Spleen (tissue), 13 donors: ENCODE measurements at places on chromosomes 1 and 21. TPM values are rescaled to one million over a fixed set of nuclear protein-coding genes. Genes with fewer than 3 reads are reported as not detected.

DNA sequence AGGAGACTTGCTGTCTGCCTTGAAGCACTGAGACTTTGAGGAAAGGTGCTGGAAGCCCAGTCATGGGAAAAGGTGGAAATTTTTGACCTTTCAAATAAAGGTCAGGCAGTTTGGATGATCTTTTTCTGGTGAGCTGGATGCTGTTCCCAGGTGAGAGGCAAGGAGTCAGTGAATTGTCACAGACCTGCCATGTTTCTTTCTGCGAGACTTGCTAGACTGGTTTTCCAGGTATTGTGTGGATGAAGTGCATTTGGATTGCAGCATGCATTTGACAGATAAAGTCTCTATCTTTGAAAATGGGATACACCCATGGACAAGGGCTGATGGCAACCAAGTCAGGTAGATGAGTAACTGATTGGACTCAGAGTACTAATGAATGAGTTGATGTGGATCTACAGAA, 65.7 kb upstream of the NHLH2 start:
- peaks cover 4% of the 10 kb centered on the region for H3K27me3 ChIP-seq
- no peak overlapping the region for H3K4me3 ChIP-seq
- no peak overlapping the region for H3K27ac ChIP-seq
- no peaks in the 10 kb centered on the region for H3K36me3 ChIP-seq
- H3K4me1 ChIP-seq, result no peaks in the 10 kb centered on the region

- DNase-seq, result no peak
- no peaks in the 10 kb centered on the region for H3K36me3 ChIP-seq
- H3K4me3 ChIP-seq, result no peak overlapping the region
- no peaks in the 10 kb centered on the region for H3K4me1 ChIP-seq
Measured at GRCh38 chr1:61570191-61570590, 154.8 kb downstream of the TM2D1 start.

- no peak for DNase-seq
- no peaks in the 10 kb centered on the region for H3K36me3 ChIP-seq
- H3K27ac ChIP-seq, result no peak overlapping the region
- H3K4me1 ChIP-seq, result no peaks in the 10 kb centered on the region
- H3K4me3 ChIP-seq, result no peak overlapping the region
Measured at GRCh38 chr1:234302354-234302962, 70.8 kb upstream of the COA6 start.

DNA sequence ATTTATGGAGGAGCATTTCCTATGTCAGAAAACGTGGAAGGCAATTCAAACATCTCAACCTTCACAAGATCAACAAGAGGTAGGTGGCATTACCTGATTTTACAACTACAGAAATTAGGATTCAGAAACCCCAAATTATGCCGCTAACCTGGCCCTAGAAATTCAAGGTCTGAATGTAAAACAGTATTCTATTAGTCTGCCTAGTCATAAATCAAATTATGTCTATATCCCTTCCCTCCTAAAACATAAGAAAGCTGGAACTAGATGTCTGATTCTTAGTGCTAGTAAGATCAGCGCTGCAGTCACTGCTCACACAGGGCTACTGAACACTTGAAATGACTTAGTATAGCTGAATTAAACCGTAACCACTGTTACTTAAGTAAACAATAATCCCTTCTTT, 1.4 kb downstream of the TOMM20 start:
- H3K27ac ChIP-seq, result no peak overlapping the region
- H3K4me1 ChIP-seq, result peaks cover 27% of the 10 kb centered on the region
- peak overlapping the region; percentile 78 for H3K4me3 ChIP-seq
- DNase-seq, result no peak
- no peaks in the 10 kb centered on the region for H3K36me3 ChIP-seq

DNA sequence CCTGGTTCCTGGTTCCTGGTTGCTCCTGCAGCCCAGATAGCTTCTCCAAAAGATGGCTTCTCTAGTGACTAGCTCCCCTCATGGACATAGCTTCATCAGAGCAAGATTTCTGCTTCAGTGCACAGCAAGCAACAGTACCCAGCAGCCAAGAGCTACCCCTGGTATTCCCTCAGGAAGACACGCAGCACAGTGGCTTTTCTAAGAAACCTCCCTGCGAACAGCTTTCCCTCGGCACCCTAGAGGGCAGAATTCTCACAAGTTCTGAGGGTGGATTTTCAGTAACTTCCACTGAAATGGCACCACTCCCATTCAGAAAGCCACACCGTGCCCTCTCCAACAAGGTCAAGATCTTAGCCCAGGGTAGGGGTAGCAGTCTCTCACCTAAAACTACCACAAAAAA, 128.2 kb downstream of the EIF4G3 start:
- no peak overlapping the region for H3K27ac ChIP-seq
- no peaks in the 10 kb centered on the region for H3K27me3 ChIP-seq
- no peak for DNase-seq
- H3K4me1 ChIP-seq, result peaks cover 10% of the 10 kb centered on the region

DNA sequence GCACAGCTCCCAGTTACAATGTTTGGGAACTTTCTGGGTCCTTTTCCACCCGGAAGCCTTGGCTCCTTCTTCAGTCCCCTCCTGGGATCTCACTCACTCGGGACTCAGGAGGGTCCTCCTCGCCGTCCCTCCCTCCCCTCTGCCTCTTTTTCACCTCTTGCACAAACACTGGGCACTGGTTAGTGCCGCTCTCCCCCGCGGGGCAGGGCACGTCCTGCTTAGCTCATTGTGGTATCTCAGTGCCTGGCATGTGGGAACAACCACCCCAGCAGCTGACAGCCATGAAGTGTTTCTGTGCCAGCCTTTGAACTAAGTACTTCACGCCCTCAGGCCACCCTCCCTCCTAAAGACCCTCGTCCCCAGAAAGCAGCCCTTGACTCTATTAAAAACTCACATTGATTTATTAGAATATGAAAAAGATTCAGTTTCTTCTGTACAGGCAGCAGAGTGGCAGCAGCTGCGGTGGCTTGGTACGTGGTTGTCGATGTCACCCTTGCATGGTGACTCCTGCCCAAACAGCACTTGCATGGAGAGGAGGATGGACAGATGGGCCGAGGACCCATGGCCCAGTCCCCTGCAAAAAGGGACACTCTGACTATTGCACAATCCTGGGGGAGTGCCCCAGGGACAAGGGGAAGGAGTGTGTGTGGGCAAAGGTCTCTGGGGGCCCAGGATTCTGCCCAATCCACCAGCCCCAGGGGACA, 56.3 kb downstream of the SLC9A1 start:
- H3K4me3 ChIP-seq, result no peak overlapping the region
- H3K27me3 ChIP-seq, result no peaks in the 10 kb centered on the region
- DNase-seq, result no peak
- H3K36me3 ChIP-seq, result peaks cover 48% of the 10 kb centered on the region
- H3K27ac ChIP-seq, result peak overlapping the region; percentile 70

- H3K4me1 ChIP-seq, result no peaks in the 10 kb centered on the region
- H3K4me3 ChIP-seq, result no peak overlapping the region
- H3K36me3 ChIP-seq, result no peaks in the 10 kb centered on the region
- H3K27ac ChIP-seq, result no peak overlapping the region
- no peak for DNase-seq
Measured at GRCh38 chr1:14010476-14010875, 310.5 kb downstream of the PRDM2 start.

FOXD2 gene
- 0.37 TPM for total RNA-seq

LCE2C gene
- not detected for total RNA-seq

PODN gene
- total RNA-seq, result 2.5 TPM

AADACL3 gene
- not detected for total RNA-seq

SPRR1A gene
- not detected for total RNA-seq

LIPI gene
- not detected for total RNA-seq
